G401 (cell line): ENCODE measurements at places on chromosomes 3 and 15. TPM values are rescaled to one million over a fixed set of nuclear protein-coding genes. Genes with fewer than 3 reads are reported as not detected.

DNA sequence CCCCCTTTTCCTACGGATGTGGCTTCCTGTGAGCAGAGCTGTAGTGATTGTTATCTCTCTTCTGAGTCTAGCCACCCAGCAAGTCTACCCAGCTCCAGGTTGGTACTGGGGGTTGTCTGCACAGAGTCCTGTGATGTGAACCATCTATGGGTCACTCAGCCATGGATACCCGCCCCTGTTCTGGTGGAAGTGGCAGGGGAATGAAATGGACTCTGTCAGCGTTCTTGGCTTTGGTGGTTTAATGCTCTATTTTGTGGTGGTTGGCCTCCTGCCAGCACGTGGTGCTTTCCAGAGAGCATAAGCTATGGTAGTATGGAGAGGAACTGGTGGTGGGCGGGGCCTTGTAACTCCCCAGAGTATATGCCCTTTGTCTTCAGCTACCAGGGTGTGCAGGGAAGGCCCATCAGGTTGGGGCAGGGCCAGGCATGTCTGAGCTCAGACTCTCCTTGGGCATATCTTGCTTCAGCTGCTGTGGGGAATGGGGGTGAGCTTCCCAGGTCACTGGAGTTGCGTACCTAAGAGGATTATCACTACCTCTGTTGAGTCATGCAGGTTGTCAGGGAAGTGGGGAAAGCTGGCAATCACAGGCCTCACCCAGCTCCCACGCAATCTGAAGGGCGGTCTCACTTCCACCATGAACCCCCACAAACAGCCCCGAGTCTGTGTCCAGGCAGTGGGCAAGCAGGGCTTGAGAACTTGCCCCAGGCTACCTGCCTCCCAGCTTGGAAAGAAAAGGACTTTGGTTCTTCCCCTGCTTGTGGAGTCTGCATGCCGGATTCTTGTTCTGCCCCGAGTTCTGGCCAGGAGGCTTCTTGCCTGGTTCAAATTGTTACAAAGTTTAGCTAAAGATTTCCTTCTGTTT is 9.0 kb upstream of the ADGRG7 start:
- no peak for DNase-seq

DNA sequence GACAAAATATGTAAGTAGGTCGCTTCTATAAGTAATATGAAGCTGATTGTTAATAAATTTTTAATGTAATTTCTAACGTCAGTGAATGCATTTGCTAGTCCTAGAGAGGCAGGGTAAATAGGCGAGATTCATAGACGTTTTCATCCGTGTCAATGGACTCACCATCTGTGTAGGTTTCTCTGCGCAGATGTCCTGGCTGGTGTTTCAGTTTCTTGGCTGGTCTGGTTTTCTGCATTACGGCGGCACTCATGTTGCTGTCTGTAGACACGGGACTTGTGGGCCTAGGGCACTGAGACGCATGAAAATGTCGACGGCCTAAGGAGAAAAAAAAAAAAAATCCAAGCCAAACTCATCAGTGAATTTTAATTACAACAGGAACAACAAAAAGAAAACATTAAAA is 1153.3 kb downstream of the ROBO1 start:
- DNase-seq: peak; percentile 42

DNA sequence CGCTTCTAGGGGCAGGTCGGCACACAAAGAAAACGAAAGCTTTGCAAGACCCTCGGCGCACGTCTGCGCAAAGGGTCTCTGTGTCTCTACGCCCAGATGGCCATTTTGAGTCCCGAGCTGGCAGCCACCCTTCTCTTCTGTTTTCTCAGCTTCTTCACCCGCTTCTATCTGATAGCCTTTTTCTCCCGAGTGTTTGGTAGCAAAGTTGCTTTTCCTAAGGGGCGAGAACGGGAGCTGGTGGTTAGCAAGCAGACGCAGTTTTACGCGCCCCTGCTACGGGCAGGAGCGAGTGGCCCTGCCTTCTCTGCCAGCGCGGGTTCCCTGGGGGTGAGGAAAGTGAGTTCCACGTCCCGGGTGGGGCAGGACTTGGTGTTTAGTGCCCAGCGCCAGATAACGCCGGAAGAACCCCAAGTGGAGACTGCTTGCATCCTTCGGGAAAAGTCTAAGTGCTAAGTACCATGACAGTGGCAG is 2.9 kb upstream of the MKRN2 start:
- peak; percentile 62 for DNase-seq

GRCh38 chr3:132900481-132900880 is 137.7 kb upstream of the TMEM108 start:
- no peak for DNase-seq

- peak; percentile 53 for DNase-seq
Measured at GRCh38 chr3:100402256-100402655, 917 bp downstream of the LNP1 start.

The MBD4 gene
- total RNA-seq: 14.0 and 18.9 TPM in 2 replicates

DNA sequence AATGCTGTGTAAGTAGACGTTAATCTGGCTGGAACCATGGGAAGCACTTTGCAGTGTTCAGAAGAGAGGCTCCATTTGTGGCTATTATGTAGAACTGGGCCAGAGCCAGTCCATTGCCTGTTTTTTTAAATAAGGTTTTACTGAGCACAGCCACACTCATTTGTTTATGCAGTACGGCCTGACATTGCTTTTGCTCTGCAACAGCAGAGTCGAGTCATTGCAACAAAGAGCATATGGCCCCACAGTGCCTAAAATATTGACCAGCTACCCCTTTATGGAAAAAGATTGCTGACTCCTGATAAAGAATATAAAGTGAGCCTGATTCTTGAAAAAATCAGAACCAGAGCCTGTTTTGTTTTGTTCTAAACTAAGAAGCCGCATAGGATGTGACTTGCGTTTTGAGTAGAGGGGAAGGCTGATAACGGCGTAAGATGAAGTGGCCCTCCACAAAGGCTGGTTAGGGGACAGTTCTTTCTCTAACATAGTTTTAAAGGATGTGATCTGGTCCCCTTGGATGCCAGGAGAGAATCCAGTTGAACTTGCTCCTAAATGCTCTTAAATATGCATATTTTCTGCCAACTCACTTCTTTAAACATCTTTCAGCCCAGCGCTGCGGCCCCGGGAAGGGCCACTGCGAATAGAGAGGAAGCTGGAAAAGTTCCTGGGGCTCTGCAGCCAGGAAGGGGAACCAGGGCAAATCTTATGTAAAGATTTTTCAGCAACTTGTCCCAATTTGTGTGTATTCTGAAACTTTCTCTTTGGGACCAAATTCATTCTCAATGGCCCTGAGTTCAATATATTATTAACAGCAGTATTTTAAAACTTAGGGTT is 64.5 kb downstream of the GLDN start:
- no peak for DNase-seq

DNA sequence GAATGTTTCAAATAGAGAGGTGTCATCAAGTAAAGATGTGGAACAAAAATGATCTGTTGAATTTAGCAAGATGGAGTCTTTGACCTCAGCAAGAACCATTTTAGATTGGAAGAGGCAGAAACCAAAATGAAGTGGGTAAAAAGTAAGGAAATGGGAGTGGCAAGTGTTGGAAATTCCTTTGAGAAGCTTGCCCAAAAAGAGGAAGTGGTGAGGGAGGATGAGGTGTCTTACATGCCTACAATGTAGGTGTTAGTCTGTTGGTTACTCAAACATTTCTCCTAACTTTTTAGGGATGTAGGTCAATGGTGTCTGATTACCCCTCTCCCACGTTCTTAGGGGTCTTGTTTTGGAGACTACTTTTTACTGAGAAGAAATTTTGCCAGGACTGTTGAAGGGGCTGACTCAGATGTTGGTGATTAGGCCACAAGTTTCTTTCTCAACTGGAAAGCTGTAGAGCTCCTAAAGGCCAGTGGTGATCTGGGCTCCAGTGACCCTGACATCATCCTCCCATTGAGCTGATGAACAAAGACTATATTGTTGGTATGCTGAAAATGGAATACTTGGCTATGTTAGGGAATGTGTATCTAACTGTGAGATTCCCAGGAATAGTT is 5.1 kb downstream of the PPP2R3A start:
- no peak for DNase-seq

- DNase-seq: no peak
Measured at GRCh38 chr3:166453478-166453877, 616.3 kb upstream of the BCHE start.

DNA sequence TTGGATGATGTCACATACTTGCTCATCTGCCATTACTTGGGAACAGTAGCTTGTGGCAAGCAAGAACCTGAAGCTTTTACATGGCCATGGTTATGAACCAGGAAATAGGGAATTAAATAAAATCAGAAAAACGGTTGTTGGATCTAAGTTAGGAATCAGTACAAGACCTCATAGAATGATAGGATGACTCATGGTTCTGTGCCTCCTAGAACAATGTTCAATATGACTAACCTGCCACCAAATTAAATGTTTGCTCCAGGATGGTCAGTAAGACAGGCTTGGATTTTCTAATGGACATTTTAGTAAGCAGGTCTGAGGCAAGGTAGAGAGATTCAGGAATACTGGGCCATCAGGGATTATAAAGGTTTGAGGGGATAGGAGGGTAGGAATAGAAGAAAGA is 218.9 kb downstream of the PLOD2 start:
- DNase-seq: no peak

GRCh38 chr15:67068710-67069400 is 3.5 kb downstream of the SMAD3 start:
- no peak for DNase-seq

DNA sequence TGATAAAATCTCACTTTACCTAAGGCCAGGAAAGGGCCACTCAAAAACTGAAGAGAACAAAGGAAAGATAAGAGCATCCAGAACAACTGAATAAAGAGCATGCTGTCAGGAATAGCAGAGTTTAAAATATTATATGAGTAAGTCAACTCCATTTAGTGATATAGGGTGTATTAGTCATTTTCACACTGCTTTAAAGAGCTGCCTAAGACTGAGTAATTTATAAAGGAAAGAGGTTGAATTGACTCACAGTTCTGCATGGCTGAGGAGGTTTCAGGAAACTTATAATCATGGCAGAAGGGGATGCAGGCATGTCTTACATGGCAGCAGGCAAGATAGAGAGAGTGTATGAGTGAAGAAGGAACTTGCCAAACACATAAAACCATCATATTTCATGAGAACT is 778.0 kb upstream of the NECTIN3 start:
- DNase-seq: no peak

The CORO2B gene
- 1.0 TPM in 1 of 2 replicates, not detected in the other for total RNA-seq

- DNase-seq: no peak
Measured at GRCh38 chr3:83807511-83807910, 1151.3 kb upstream of the CADM2 start.
